ENCODE measurements at places on chromosomes 2 and 18.

- DNase-seq = no peak
These were observed 94.9 kb downstream of the KCTD1 start for GRCh38 chr18:26453386-26453901.

GRCh38 chr18:35736696-35737095, 155.2 kb downstream of the GALNT1 start:
- no peak for DNase-seq

DNA sequence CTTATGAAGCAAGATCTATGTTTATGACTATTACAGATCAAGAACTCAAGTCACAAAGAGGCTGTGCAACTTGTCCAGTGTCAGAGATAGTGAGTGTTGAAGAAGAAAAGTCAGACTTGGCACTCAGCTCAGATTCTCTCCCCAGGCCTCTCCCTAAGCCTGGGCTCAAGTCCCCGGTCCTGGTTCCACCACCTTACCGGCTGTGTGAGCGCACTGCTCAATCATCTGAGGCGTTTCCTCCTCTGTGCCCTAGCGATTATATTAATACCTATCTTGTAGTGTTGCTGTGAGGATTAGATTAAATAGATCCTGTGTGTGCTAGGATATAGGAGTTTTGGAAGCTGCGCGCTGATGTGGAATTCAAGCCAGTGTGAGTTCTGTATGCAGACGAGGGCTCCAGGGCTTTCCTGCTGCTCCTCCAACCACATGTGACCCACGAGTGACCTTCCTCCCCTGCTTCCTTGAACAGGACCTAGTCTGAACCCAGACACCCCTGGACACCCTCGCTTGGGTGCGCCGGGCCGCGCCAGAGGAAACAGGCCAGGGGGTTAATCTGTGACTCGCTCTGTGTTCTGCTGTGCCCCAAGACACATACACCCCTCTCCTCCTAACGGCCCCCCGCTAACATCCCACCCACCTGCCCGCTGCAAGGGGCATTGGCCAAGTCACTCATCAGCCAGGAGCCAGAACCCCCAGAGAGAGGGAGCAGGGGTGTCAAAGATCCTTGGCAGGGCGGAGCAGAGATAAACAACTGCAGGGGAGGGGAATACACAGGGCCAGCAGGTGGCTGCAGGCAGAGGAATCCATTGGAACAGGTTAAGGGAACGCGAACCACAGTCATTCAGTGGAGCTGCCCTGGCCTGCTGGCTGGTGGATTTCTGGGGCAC, 38.3 kb downstream of the TNS1 start:
- no peak for DNase-seq

GRCh38 chr2:24517247-24517646, 26.2 kb downstream of the NCOA1 start:
- DNase-seq = no peak

DNA sequence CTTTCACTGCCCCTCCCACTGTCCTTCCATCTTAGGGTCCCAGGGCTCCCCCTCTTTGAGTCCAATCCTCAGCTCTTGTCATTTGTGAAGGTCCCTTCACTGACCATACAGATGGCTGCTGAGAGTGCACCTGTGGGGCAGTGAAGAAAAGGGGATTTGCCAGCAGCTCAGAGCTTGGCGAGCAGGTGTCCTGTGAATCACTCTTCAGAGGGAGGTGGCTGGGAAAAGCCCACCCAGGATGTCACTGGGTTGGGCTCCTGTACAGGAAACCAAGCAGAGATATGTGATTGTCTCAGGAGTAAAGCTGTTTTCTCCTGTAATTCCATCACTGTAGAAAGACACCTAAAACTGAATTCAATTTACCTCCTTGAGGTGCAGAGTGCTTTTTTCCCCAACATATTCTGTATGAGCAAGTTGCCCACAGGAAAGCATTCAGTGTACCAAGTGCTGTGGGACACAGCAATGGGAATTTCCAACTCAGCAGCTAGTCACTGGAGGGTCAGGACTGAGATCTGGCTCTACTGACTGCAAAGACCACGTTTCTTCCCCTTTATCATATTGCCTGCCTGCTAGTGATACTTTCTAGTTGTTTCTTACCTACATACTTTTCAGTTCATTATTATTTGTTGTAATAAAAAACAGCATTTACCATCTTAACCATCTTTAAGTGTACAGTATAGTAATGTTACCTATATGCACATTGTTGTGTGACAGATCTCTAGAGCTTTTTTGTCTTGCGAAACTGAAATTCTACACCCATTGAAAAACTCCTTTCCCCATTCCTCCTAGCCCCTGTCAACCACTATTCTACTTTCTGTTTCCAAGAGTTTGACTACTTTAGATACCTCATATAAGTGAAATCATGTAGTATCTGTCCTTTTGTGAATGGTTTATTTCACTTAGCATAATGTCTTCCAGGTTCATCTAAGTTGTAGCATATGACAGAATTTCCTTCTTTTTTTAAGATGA, 239.1 kb downstream of the TSN start:
- no peak for DNase-seq

DNA sequence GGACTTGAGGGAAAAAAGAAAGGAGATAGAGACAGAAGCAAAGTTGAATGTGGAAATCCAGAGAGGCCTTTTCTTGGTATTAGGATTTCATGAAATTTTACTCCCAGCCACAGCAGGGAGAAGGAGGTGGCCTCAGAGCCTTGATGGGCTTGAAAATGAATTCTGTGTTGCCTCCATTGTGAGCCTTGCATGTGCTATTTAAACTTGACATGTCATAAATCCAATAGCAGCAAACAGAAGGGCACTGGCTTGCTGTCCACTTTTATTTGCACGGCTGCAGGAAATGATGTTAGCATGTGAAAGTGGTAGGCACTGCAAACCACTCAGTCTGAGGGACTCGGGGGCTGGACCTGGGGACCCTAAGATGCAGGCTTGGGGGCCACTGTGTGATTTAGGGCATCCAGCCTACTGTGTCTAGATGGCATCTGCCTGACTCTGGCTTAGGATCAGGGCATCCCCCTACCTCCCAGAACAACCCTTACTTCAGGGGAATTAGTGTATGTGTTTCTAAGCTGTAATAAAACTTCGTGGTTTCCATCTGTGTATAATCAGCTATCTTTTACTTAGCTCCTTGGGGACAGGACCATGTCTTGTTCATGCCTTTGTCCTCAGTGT, 139.1 kb upstream of the SKOR2 start:
- no peak for DNase-seq

All from stimulated activated CD4-positive, alpha-beta T cell treated with anti-CD3 and anti-CD28 coated beads, Interleukin-1b, Interleukin-23, amount 100 ng/mL, for 1 hour (primary cell).